KG1 (cell line): ENCODE measurements at places on chromosomes 4 and X.

- no peak for DNase-seq
These were observed 38.3 kb downstream of the ACOX3 start for GRCh38 chr4:8402181-8402597.

DNA sequence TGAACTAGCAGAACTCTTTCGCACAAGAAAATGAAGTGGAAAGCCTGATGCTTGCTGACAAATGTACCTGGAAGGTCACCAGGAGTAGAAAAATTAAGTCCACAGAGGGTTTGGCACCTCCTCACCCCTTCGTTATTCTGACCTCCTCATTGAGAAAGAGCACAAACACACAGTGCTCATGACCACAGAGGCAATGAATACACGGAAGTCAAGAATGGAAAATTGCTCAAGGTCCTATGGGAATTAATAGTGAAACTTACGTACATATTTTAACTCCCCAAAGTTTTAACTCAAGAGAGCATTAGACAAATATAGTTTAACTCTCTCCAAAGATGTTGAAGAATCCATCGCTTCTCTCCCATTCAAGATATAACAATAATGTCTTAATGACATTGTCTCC, 83.6 kb upstream of the CAMK2D start:
- no peak for DNase-seq

DNA sequence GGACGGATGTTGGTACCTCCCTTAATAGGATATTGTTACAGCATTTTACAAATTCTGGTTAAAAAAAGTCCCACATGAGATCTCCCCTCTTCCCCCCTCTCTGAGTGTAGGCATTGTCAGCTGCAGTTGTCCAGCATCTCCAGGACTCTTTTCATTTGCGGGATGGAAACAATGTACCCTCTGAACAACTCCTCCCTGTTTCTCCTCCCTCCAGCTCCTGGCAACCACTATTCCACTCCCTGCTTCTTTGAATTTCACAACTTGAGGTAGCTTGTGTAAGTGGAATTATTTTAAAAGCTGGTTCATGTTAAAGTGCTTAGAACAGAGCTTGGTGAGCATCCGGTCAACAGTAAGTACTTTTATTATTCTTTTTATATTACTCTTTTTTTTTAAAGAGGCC, 69.8 kb downstream of the TBL1X start:
- DNase-seq, result no peak

DNA sequence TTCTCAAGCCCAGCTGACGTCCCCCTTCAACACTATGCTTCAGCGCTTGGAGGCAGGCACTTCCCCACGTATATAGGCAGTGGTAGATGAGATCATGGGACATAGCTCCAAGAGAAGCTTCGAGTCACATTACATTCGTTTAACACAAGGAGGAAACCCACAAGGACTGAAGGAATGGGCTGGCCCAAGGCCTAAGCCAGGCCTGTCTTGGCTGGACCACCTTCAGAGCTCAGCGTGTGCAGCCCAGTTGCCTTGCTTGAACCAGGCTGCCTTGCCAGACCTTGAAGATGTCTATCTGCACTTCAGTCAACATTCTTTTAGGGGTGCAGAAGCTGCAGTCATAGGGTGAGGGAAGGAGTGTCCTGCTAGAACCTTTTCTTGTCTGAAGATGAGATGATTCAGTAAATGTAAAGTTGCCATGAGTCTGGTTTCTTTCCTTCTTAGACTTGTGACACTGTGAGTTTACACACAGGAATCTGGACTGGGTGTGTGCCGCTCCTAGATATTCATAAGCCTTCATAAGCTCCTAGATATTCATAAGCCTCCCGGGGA, 144.1 kb upstream of the RBPJ start:
- DNase-seq, result no peak

DNA sequence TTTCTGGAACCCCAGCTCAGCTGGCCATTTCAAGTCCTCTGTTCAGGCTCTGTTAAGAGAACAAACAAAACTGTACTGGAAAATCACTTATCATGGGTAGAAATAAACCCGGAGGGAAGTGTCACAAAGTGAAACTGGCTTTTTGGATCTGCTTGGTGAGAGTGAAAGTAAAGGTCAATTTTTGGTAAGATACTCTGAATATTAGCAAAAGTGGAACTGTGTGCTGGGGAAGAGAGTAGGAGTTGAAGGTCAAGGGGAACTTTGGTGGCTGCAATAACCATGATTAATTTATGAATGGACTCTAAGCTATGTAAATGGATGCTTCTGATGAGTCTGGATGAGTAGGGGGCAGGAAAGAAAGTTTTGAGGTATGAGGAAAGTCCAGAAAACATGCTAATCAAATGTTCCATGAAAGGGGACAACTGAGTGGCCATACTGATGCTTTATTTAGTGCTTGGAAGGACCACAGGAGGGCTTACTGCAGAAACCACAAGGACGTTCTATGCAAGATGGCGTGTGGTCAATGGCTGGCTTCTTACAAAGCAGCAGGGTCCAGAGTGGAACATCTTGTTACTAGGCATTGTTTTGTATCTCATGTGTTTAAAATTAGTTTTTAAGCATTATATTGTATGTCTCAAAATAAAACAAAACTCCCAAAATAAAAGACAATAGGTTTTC, 36.8 kb upstream of the TNIP3 start:
- no peak for DNase-seq

DNA sequence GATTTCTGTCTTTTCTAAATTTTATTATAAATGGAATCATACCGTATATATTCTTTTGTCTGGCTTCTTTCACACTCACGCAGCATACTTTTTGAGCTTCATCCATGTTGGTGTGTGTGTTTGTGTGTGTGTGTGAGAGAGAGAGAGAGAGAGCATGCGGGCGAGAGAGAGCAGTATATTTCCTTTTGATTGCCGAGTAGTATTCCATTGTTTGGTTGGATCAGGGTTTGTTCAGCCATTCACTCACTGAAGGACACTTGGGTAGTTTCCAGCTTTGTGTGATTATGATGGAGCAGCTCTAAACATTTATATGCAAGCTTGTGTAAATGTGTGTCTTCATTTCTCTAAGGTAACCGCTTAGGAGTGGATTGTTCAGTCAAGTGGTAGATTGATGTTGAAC, 3.1 kb upstream of the L1CAM start:
- no peak for DNase-seq

- DNase-seq, result no peak
These were observed 114.6 kb upstream of the SH3RF1 start for GRCh38 chr4:169385376-169385775.

- DNase-seq, result no peak
These were observed 512 bp downstream of the NOP14 start for GRCh38 chr4:2962614-2963174.

- no peak for DNase-seq
These were observed 43.5 kb downstream of the NUDT9 start for GRCh38 chr4:87465739-87466366.

- peak; percentile 2 for DNase-seq
These were observed 109.8 kb downstream of the NYX start for GRCh38 chrX:41556958-41557357.

GRCh38 chr4:95980877-95981360, 141.0 kb downstream of the PDHA2 start:
- no peak for DNase-seq

GRCh38 chr4:89173336-89174090, 62.2 kb downstream of the TIGD2 start:
- no peak for DNase-seq

DNA sequence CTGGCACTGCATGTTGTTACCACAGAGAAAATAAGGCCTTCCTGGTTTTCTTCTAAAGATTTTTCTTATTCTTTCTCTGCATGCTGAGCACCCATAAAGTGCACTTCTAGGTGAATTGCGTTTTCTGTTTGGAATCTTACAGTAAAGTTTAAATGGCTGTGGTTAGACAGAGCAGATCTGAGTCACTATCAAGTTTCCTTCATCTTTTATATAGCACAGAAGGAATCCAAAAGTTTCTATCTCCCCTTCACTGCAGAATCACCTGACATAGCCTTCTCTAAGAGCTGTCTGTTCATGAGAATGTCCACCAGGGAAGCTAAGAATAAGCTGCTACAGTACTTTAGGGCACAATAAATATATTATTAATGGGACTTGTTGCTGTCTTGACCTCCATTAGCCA, 455.5 kb upstream of the FAM241A start:
- DNase-seq, result no peak

DNA sequence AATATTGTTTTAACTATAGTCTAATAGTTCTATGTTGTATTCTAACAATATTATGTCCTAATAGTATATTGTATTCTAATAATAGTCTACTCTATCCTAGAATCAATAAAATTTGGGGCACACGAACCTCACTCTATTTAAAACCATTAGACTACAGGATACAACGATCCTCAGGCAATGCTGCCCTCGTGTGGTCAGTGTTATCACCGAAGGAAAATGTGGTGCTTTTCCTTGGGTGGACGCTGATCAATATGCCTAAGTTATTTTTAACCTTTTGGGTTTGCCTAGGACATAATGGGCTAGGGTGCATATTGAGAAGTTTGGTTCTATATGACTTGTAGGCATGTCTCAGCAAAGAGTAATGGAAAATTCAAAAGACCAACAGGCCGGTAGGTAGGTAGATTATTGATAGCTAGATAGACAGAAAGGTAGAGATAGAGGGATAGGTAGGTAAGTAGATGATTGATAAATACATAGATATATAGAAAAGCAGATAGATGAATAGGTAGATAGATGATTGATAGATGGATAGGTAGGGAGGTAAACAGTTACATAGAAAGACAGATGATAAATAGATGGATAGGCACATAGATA, 75.1 kb downstream of the PRKX start:
- no peak for DNase-seq

DNA sequence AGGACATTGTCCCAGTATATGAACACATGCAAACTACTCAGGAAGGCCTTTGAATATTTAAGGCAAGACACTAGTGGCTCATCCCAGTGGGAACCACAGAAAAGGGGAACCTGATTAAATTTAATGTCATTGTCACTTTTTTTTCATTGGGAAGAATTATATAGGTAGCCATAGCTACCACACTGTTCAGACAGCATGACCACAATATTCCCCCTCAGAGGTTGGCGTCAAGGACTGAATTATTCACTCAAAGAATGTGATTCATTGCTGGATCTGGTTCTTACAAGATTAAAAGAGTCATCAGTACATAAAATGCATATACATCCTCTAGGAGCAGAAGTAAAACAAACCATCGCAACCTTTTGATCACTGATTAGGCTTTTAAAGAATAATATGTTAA, 92.0 kb upstream of the SMARCAD1 start:
- DNase-seq, result no peak

DNA sequence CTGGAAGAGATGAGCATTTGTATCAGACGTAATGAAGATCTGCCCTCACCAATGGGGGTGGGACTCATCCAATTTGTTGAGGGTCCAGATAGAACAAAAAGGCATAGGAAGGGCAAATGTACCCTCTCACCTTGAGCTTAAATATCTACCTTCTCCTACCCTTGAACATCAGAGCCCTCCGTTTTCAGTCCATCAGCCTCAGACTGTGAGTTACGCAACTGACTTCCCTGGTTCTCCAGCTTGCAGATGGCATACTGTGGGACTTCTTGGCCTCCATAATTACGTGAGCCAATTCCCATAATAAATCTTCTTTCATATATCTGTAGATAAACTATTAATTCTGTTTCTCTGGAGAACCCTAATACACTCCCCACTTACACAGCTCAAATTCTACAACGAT, 56.5 kb upstream of the GUCY1A1 start:
- DNase-seq, result no peak

GRCh38 chr4:68319040-68319439, 30.9 kb downstream of the YTHDC1 start:
- DNase-seq, result no peak

- no peak for DNase-seq
These were observed 28.6 kb downstream of the TEX13A start for GRCh38 chrX:105191878-105192277.

DNA sequence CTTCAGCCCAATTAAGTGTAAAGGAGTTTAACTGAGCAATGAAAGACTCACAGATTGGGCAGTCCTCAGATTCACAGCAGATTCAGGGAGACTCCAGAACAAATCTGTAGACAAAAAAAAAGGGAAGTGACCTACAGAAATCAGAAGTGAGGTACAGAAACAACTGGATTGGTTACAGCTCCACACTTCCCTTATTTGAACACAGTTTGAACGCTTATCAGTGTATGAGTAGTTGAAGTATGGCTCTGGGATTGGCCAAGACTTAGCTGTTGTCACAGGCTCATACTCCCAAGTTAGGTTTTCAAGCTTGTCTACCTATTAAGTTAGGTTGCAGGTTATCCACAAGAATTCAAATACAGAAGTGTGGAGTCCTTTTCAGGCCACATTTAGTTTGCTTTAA, 112.4 kb upstream of the ELOVL6 start:
- no peak for DNase-seq
